ENCODE measurements at places on chromosomes 3 and 15.

DNA sequence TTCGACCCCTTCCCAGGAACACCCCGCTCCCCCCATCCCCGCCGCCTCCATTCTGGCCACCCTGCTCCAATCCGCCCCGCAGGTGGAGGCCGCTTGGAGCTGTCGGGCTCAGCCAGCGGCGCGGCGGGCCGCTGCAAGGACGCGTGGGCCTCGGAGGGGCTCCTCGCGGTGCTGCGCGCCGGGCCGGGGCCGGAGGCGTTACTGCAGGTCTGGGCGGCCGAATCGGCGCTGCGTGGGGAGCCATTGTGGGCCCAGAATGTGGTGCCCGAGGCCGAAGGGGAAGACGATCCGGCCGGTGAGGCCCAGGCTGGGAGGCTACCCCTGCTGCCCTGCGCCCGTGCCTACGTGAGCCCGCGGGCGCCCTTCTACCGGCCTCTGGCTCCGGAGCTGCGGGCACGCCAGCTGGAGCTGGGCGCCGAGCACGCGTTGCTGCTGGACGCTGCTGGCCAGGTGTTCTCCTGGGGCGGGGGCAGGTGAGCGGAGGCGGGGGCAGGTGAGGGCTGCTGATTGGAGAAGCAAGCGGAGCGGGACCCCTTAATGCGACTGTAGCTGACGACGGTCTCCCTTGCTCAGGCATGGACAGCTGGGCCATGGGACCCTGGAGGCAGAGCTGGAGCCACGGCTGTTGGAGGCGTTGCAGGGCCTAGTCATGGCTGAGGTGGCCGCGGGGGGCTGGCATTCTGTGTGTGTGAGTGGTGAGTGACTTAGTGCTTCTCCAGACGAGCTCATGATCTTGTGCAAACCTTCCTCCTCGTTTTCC is 2.5 kb downstream of the RCCD1 start:
- DNase-seq = no peak

- no peak for DNase-seq
These were observed 402.3 kb upstream of the TGFBR2 start for GRCh38 chr3:30204126-30204525.

GRCh38 chr3:73324203-73325155 is 263.0 kb downstream of the EBLN2 start:
- no peak for DNase-seq

GRCh38 chr3:189419683-189420082 is 211.5 kb upstream of the TP63 start:
- DNase-seq = no peak

- DNase-seq = peak; percentile 26
These were observed 98.6 kb downstream of the FBLN2 start for GRCh38 chr3:13647298-13648059.

Measured in NAMALWA (cell line).